ENCODE measurements at places on chromosomes 7 and 10. TPM values are rescaled to one million over a fixed set of nuclear protein-coding genes. Genes with fewer than 3 reads are reported as not detected.

RASSF4 gene
- total RNA-seq, result 22.0 TPM

PNLIPRP2 gene
- not detected for total RNA-seq

ABCB1 gene
- total RNA-seq, result not detected

NKX2-3 gene
- not detected for total RNA-seq

GRCh38 chr7:152504367-152504766 is 68.6 kb upstream of the KMT2C start:
- no peak for DNase-seq

DNA sequence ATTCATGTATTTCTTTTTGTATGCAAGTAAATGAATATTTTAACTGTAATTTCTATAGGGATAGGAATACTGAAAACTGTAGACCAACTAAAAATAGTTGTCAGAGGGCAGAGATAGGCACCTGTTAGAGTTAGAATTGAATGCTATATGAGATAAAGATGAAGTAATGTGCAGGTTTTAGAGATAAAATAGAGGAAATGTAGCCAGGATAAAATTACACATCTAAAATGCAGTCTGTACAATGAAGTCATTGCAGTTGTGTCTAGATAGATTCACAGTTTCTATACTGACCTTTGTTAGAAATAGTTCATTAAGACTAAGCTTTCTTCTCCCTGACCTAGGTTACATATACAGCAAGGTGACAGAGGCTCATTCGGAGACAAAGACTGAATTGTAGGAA is 46.2 kb downstream of the SMNDC1 start:
- no peak for DNase-seq

All from SJCRH30 (cell line).